ENCODE measurements at places on chromosomes 7 and 10.

DNA sequence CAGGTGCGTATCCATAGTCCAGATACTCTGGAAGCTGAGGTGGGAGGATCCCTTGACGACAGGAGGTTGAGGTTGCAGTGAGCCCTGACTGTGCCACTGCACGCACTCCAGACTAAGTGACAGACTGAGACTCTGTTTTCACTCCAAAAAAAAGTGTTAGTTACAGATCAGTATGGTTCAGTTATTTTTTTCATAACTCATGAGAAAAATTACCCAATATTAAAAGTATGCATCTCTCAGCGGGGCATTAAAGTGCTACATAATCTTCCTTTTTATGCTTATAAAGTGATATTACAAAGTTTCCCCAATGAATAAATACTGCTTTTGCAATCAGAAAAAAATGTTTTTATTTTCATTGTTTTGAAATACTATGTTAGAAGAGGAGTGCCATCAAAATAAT, 147.9 kb downstream of the ZNF438 start:
- no peak for DNase-seq

DNA sequence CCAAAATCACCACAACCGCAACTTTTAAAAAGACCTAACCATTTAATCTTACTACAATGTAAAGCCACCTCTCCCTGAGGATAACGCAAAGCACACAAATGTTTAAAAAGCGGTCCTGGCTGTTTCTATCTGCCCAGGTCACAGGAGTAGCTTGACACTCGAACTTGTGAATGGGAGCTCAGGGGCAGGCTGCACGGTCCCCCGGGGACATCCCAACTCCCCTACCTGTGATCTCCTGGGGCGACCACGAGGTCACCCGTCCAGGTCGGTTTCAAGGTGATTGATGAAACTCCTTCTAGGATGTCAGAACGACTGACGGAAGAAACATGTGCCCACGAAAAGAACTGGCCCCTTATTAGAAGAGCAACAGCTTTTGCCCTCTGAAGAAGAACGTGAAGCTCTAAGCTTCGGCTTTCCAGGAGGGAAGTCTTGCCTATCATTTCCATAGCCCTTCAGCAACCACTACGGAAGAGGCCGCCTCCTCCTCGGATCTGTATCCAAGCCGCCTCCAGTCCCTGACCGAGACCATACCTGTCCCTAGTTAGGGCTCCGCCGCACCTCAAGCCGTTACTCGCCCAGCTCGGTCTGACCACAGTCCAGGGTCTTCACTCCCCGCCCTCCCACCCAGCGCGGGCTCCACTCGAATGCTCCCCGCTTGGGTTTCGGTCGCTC, 459 bp downstream of the CYCS start:
- peak; percentile 30 for DNase-seq

DNA sequence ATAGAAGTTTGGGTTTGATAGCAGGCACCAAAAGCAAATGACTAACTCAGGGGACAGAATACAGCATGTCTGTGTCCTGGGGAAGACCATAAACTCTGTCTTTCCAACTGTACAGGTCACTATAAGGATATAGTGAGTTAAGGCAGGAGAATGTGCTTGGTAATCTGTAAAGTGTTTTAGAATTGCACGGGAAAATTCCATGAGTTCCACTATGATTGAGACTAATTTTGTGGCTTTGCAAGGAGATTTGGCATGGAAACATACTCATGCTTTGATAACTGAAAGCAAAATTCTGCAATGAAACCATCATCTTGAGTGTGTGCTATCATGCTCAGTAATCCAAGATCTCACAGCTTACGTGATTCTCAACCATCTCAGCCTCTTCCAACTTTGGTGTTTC, 152.6 kb downstream of the PKD1L1 start:
- DNase-seq, result peak; percentile 97

- no peak for DNase-seq
Observed at GRCh38 chr10:26502986-26503385, 64.8 kb downstream of the APBB1IP start.

DNA sequence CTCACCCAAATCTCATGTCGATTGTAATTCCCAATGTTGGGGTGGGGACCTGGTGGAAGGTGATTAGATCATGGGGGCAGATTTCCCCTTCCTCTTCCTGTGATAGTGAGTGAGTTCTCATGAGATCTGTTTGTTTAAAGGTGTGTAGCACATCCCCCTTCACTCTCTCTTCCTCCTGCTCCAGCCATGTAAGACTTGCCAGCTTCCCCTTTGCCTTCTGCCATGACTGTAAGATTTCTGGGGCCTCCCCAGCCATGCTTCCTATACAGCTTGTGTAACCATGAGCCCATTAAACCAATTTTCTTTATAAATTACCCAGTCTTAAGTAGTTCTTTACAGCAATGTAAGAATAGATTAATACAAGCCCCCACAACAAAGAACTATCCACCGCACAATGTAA, 109.9 kb upstream of the JAZF1 start:
- no peak for DNase-seq

DNA sequence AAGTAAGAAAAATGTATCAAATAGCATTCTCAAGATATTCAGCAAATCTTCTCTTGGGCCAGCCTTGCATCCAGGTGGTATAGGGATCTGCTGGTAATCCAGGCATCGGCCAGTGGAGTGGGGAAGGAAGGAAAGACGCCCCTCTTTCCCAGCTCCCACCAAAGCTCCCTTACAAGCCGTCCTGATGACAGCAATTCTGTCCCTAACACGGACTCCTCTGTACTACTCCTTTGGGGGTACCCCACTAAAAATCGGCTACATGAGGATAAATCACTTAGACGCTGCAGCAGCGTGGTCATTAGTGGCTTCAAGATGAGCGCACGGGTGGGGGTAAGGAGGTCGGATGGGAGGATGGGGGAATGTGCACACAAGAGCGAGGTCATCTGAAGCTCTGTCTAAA, 24.7 kb upstream of the NUB1 start:
- no peak for DNase-seq

- DNase-seq, result no peak
Observed at GRCh38 chr7:111529507-111530355, 32.6 kb downstream of the IMMP2L start.

DNA sequence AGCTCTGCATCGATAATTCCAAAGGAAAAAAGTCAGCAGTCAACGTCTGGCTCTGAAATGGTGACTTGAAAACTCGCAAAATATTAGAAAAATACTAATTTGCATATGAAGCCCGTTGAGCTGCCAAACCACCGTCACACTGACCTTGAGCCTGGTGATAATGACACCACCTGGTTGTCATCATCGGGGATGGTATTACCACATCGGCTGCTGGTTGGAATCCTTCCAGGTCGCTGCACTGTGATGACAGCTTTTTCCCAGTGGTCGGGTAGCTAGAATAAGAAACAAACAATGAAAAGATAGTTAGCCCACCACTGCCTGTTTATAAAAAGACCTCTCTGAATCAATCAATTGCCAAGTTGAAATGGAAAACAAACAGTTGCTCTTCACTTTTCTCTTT, 41.6 kb downstream of the LAMB1 start:
- DNase-seq, result peak; percentile 31

GRCh38 chr7:157565981-157566630, 229.3 kb downstream of the DNAJB6 start:
- DNase-seq, result no peak

- DNase-seq, result no peak
Observed at GRCh38 chr10:108362961-108363360, 1198.5 kb upstream of the SORCS1 start.

GRCh38 chr7:30349170-30349569, 64.8 kb downstream of the ZNRF2 start:
- no peak for DNase-seq

- peak; percentile 81 for DNase-seq
Observed at GRCh38 chr7:25835197-25835596, 316.8 kb upstream of the NFE2L3 start.

DNA sequence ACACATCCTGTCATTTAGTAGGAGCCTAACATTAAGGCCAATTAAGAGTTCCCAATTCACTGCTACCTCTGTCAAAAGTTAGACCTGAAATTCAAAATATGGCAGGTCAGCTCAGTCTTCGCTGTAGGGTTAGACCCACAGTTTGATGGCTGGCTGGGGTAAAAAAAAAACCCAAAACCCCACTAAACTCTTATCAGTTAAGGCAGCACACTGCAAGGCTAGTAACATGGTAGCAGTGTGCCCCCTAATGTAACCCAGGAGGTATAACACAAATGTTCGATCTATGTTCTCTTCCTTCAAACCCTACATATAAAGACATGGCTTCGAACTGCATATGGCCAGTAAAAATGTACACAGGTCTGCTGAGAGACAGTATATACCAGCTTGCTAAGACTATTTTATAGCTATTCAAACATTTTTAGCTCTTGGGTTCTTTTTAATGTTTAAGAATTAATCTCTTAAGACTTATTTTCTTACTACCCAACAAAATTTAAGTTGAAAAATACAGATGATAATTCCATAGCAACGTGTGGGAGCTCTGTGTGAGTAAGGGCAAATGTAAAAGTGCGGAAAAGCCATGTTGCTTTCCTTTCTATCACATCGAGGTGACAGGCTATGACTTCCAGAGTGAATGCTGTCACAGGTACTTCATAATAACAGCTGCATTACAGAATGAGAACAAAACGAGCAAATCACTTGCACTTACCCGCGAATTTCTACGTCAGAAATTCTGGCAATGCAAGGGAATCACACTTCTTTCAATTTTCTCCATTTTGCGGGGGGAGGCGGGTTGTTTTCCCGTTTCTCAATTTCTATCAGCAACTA, 168.4 kb upstream of the IMMP2L start:
- DNase-seq, result peak; percentile 31

DNA sequence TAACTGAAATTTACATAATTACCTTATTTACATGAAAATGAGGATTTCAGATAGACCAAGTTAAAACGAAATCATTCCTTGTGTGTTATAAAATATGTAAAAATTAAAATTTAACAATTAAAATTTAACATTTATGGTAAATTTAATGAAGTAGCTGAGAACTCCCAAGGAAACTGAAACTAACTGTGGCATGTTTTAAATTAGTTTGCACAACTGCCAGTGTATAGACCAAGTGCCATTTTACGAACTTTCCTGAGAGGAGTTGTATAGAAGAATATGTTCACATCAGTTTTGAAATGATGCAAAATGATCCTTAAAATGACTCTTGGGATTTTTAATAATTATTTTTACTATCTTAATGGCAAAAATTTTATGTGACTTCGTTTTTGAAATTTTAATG, 23.6 kb downstream of the PDLIM1 start:
- no peak for DNase-seq

DNA sequence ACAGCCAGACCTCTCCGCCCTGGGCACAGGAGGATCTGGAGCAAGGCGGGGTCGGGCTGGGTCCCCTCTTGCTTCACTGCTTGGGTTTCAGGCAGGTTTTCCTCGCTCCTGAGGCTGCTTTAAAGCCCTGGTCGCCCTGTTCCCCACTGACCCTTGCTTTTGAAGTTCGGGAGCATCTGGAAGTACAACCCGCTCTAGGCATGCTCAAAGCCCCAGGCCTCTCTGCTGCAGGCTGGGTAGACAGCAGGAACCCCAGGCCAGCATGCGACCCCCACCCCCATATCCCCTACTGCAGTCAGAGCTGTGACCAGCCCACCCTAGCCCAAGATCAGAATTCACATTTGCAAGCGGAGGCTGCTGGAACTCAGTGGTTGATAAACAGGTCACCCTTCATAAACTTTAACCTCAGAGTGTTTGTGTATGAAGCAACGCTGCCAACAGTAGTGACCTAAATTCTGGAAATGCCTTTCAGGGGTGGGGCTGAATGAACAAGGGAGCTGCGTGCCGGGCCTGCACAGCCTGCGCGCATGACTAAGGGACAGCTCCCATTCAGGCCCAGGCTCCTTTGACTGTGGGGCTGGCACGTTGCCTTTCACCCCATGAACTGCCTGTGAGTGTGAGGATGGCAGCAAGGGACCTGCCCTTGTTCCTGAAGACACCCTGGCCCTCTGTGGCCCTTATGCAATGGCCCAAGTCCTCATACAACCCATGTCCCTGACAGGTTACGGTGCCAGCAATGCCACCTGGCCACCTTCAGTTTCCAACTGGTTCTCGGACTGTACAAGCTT, 52.5 kb downstream of the PROSER2 start:
- peak; percentile 93 for DNase-seq

GRCh38 chr7:29991937-29992336, 2.3 kb upstream of the SCRN1 start:
- DNase-seq, result no peak

DNA sequence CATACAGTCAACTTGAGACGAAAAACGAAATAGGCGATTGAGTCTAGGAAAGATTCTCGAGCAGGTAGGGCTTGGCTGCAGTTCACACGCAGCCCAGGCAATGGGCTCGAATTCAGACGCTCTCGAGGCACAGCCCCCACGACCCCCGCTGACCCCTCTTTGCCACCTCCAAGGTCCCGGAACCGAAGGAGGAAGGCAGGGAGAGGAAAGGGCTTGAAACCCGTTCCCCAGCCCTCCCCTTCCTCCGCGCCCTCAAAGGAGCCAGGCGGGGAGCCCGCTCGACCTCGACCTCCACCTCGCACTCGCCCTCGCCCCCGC, 441 bp downstream of the CCDC186 start:
- DNase-seq, result no peak

DNA sequence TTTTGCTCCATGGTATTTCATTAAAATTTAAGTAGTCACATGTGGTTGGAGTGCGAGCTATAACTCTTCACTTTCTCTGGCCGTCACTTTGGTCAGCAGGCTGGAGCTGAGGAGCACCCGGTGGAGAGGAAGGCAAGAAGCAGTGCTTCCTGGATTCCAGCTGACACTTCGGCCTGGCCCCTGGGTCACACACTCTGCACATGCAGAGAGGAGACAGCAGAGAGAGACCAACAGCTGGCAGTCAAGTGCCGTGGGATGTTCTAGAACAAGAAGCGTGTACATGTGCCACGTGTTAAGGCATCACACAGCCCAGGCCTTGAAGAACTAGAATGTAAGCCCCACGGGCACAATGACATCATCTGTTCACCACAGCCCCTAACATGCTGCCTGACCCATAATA, 30.1 kb downstream of the PSAP start:
- no peak for DNase-seq

- DNase-seq, result no peak
Observed at GRCh38 chr10:13704964-13705363, 118.2 kb downstream of the PRPF18 start.

DNA sequence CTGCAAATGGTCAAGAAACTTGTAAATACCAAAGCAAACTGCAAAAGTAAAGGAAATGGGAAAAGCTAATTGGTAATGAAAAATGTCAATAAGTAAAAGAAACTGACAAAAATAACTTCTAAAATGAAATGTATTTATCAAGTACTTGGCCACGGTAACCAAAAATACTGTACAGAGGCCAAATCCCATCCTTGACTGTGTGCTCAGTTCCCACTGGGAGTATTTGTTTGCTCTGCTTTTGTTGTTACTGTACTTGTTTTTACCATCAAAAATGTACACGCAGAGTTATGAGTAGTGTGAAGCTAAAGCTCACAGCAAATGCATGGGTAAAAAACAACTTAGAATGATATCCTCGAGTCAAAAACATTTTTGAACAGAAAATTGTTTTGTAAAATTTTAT, 31.1 kb downstream of the ENKUR start:
- DNase-seq, result no peak

- no peak for DNase-seq
Observed at GRCh38 chr7:157528785-157529341, 192.1 kb downstream of the DNAJB6 start.

GRCh38 chr10:98217801-98218200, 50.2 kb downstream of the LOXL4 start:
- no peak for DNase-seq
